CD4-positive, alpha-beta T cell treated with Interleukin-4 for 4 hours (primary cell): ENCODE measurements at places on chromosomes 3 and 15.

DNA sequence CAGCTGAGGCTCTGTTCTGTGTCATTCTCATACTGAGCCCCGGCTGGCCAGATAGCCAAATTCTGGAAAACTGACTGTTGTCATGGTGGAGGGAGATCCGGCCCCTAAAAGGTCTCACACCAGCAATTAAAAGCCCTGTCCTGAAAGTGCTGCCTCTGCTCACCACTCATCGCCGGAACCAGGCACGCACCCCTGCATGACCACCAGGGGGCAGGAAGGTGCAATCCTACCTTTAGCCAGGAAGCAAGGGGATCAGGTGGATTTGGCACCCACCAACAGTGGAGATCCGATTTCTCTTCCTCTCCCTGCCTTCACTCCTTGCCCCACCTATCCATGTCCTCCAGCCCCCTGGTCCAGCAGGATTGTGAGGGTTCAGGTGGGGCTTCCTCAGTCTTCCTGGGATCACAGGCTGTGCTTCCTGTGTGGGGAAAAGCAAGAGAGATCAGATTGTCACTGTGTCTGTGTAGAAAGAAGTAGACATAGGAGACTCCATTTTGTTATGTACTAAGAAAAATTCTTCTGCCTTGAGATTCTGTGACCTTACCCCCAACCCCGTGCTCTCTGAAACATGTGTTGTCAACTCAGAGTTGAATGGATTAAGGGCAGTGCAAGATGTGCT is 16.1 kb upstream of the CACNA2D2 start:
- peak; percentile 67 for DNase-seq

GRCh38 chr3:149470381-149470780 is 4.1 kb upstream of the TM4SF4 start:
- no peak for DNase-seq

DNA sequence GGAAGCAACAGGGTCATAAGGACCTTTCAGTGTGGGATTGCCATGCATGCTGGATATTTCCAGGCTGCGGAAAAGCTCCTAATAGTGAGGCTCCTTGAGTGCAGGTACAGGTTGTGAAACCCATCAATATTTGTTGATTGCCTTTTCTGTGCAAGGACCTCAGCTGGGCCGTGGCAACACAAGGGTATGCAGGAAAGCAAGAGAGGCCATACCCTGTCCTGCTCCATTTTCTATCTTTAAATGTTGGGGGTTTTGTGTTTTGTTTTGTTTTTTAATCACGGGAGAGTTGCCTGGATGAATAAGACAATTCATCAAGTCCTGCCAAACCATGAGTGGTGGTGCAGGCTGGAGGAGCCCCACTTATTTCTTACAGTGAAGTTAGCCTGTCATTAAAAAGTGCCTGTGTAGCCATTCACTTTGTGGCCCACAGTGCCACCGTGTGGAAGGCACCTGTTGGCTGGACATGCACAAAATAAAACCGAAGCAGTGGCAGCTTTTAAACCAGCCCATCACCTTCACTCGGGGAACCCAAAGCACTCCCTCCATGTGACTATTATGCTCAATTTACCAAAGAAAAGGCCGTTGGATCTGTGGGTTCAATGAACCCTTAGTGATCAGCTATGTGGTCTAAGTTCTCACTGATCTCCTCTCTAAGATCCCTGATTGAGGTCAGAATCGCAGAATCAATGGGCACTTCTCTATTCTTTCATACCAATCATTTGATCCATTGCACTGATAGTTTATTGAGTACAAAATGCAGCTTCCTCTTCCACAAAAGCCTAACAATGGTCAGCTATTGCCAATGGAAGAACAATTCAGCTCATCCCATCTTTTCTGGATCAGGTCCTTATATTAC is 42.2 kb downstream of the CLDN18 start:
- no peak for DNase-seq

DNA sequence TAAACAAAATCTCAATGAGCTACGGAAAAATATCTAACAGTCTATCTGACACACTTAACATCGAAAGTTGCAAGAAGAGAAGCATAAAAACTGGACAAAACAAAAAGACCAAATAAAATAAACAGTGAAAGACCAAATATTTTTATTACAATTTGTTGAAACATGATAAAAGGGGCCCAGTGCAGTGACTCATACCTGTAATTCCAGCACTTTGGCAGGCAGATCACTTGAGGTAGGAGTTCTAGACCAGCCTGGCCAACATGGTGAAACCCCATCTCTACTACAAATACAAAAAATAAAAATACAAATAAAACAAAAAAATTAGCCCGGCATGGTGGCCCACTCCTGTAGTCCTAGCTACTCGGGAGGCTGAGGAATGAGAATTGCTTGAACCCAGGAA is 914.0 kb upstream of the ALCAM start:
- DNase-seq = no peak

DNA sequence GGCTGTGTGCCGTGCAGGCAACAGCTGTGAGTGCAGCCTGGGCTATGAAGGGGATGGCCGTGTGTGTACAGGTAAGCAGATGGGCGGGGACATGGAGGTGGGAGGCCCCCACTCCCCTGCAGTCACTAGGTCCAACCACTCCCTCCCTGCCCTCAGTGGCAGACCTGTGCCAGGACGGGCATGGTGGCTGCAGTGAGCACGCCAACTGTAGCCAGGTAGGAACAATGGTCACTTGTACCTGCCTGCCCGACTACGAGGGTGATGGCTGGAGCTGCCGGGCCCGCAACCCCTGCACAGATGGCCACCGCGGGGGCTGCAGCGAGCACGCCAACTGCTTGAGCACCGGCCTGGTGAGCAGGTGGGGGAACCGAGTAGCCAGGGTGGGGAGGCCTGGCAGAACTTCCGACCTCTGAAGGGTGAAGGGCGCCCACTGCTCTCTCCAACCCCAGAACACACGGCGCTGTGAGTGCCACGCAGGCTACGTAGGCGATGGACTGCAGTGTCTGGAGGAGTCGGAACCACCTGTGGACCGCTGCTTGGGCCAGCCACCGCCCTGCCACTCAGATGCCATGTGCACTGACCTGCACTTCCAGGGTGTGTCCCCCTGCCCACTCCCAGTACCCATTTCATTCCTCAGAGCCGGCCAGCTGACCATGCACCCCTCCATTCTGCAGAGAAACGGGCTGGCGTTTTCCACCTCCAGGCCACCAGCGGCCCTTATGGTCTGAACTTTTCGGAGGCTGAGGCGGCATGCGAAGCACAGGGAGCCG is 11.6 kb downstream of the NT5DC2 start:
- DNase-seq = no peak

GRCh38 chr3:31958701-31959152 is 22.3 kb downstream of the OSBPL10 start:
- DNase-seq = no peak

GRCh38 chr15:78045189-78045588 is 32.3 kb downstream of the TBC1D2B start:
- DNase-seq = no peak

DNA sequence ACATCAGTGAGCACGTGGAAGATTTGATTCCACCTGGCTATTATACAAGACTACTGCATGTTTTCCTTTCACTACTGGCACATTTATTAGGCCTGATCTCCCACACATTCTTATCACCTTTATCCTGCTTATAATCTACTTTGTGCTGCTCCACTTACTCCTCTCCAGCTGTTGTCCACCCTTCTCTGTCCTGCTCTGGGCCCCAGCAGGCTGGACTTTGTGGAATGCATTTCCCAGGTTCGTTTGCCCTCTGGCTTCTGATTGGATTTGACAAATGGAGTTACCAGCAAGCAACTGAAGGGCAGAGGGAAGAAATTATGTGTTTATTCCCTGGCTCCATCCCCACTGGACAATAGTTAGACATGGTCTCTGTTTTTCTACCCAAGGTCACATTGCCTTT is 75.5 kb downstream of the DCLK3 start:
- DNase-seq = no peak

DNA sequence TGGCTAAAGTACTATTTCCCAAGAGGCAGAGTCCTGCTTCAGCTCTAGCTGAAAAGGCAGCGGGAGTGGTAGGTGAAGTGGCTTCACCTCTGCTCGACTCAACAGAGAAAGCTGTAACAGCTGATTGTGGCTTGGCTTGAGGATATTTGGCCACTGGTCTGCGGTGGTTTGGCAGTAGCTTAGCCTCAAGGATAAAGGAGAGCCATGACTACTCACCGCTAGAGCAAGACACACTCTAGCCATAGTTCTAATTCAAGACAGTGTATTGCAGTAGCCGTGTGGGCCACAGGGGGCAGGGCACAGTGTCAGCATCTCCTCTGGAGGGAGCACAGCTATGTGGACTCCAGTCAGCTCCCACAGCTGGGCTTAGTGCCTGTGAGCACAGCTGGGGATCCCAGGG is 23.5 kb downstream of the TPRG1 start:
- DNase-seq = no peak

DNA sequence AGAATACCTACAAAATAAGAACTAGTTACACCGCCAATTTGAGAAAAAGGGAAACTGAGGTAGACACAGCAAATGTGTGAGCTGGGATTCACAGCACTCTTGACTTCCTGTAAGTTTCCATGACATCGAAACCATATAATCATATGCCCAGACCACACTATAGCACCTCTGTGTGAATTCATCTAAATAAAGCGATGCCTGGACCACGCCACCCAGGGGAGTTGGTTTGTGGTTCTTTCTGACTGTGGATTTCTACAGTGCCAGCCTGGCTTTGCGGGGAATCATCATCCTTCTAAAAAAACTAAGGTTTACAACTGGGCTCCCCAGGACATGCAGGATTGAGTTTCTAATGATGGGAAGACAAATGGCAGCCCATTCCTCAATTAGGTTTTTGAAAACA is 23.5 kb upstream of the CA12 start:
- DNase-seq = no peak

DNA sequence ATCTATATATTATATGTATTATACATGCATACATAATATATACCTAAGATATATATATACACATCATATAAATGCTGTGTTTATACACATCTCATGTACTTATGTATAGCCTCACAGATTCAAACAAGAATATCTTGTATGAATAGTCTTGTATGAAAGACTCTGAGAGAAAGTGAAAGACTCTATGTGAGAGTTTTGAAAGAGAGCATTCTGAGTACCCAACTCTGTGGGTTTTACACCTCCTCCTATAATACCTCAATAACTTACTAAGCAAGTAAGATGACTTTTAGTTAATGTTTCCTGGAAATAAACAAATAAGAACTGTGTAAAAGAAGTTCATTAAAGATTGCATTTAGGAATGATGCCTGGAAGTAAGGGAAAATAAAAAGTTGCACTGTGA is 108.1 kb upstream of the GMNC start:
- DNase-seq = no peak

DNA sequence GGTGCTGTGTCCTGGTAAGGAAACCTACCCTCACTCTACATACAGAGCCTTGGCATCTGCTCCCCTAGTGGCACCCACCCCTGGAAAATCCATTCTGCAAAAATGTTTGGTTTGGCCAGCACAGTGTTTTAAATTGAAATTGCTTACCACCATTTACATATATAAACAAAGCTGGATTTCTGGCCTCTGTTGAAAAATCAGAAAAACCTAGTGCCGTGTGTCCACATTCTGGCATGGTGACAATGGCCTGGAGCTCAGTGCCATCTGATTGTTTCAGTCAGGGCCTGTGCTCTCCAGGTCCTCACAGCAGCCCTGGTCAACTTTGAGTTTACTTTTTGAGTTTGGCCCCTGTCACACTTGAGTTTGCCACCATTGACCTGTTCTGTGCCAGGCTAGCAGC is 2.9 kb upstream of the IL17RC start:
- no peak for DNase-seq

DNA sequence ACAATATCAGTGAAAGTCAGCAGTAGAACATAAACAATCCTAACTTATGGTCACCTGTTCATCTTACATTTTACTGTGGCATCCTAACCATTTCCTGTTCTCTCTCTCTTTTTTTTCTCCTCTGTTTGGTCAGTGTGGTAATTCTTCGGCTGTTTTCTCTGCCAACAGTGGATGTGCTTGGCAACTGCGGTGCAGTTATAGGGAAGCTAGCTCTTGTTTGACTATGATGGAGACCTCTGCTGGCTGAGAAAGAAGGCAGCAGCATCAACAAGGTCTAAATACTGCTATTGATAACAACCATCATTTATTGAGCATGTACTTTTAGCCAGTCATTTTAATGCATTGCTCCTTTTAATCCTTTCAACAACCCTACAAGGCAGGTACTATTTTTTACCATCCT is 723 bp upstream of the DRD3 start:
- DNase-seq = peak; percentile 31

GRCh38 chr3:120742849-120743365 is 363 bp downstream of the GTF2E1 start:
- no peak for DNase-seq
